ENCODE measurements at places on chromosomes 1 and 21. TPM values are rescaled to one million over a fixed set of nuclear protein-coding genes. Genes with fewer than 3 reads are reported as not detected.

DNA sequence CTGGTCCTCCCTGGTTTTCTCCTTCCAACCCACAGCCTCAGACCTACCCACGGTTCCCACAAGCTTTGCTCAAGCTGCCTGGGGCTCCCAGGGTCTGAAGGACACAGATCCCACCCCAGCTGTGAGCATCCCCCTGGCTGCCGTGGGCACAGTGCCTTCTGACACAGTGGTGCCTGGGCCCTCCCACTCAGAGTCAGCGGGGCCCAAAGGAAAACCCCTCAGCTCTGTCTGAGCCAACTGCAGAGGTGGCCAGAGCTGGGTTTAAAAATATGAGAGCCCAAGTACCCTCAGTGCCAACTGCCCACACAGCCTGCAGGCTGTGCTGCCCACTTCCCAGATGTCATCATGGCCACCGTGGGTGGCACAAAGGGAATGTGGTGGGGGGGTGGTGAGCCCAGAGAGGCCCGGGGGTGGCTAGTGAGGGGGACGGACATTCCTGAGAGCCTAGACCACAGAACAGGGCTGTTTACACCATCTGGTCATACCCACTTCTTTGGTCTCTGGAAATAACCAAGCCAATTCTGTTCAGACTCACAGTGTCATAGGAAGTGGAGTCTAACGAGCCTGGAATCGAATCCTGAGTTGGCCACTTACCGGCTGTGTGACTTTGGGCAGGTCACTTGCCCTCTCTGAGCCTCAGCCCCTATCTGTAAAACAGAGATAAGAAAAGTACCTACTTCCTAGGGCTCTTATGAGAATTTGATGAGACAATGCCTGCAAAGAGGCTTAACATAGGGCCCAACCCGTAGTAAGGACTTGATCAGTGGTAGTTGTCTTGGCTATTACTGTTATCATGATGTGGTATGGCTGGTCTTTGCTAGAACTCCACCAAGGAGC is 85.5 kb downstream of the CAMK2N1 start:
- H3K27ac ChIP-seq = no peak overlapping the region
- H3K4me1 ChIP-seq = peaks cover 13% of the 10 kb centered on the region
- H3K36me3 ChIP-seq = no peaks in the 10 kb centered on the region
- H3K4me3 ChIP-seq = no peak overlapping the region

- no peaks in the 10 kb centered on the region for H3K4me1 ChIP-seq
- H3K36me3 ChIP-seq = no peaks in the 10 kb centered on the region
- no peak overlapping the region for H3K4me3 ChIP-seq
- H3K27ac ChIP-seq = no peak overlapping the region
- H3K27me3 ChIP-seq = peaks cover 41% of the 10 kb centered on the region
These were observed 16.0 kb downstream of the S100A11 start for GRCh38 chr1:152020849-152021248.

GRCh38 chr1:32184650-32185049 is 5.2 kb downstream of the TXLNA start:
- no peak overlapping the region for H3K27ac ChIP-seq
- H3K36me3 ChIP-seq = peaks cover 69% of the 10 kb centered on the region
- H3K27me3 ChIP-seq = no peaks in the 10 kb centered on the region
- H3K4me1 ChIP-seq = peaks cover 17% of the 10 kb centered on the region
- H3K4me3 ChIP-seq = no peak overlapping the region
- no peak for DNase-seq

DNA sequence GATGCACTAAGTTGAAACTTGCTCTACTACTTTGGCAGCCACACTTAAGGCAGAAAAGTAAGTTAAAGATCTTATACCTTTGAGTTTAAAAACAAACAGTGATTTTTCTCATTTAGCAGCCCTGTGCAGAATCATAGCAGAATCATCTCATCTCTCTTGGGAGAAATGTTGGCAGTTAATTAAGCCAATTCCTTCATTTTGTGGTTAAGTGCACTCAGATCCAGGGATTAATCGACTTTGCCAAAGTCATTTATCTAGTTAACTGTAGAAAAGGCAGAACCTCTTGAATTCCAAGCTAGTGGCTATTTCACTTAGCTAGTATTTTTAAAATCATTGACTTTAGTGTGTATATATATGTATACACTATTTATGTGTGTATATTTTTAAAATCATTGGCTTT is 125.0 kb downstream of the GPR52 start:
- DNase-seq = no peak
- no peaks in the 10 kb centered on the region for H3K36me3 ChIP-seq
- H3K27ac ChIP-seq = no peak overlapping the region
- no peaks in the 10 kb centered on the region for H3K4me1 ChIP-seq

The FHAD1 gene
- total RNA-seq = 0.72 TPM

GRCh38 chr1:172960454-172961208 is 90.1 kb downstream of the TNFSF18 start:
- peaks cover 11% of the 10 kb centered on the region for H3K4me1 ChIP-seq
- peak overlapping the region; percentile 49 for H3K27ac ChIP-seq
- no peaks in the 10 kb centered on the region for H3K36me3 ChIP-seq
- H3K4me3 ChIP-seq = no peak overlapping the region
- H3K27me3 ChIP-seq = no peaks in the 10 kb centered on the region

GRCh38 chr21:41980561-41980960 is 26.7 kb upstream of the C2CD2 start:
- H3K27ac ChIP-seq = no peak overlapping the region
- H3K36me3 ChIP-seq = no peaks in the 10 kb centered on the region
- no peak overlapping the region for H3K4me3 ChIP-seq
- no peak for DNase-seq

The PHTF1 gene
- 42.4 TPM for total RNA-seq
